Kidney capillary endothelial cell (primary cell): ENCODE measurements at places on chromosomes 2 and 18.

GRCh38 chr2:78304678-78305077 lies 720.8 kb upstream of the REG3G start:
- DNase-seq: no peak

GRCh38 chr2:45047301-45047700 lies 38.0 kb upstream of the SIX2 start:
- no peak for DNase-seq

DNA sequence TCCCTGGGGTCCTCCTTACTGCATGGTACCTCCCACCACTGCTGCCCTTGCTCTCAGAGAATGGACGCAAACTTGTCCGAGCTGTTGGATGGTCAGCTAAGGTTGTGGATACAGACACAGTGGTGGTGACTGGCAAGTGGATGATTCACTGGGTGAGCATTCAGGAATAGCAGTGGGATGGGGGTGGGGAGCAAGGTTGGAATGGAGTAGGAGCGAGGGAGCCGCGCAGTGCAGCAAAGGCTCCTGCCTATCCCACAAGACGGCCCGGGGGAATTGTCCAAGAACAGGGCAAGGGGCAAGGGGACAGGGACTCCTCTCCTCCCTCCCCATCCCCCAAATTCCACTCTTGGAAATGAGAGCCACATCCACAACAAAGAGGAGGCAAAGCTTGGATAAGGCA lies 102.2 kb downstream of the PIEZO2 start:
- no peak for DNase-seq

GRCh38 chr2:188326669-188327301 lies 35.1 kb downstream of the GULP1 start:
- no peak for DNase-seq

DNA sequence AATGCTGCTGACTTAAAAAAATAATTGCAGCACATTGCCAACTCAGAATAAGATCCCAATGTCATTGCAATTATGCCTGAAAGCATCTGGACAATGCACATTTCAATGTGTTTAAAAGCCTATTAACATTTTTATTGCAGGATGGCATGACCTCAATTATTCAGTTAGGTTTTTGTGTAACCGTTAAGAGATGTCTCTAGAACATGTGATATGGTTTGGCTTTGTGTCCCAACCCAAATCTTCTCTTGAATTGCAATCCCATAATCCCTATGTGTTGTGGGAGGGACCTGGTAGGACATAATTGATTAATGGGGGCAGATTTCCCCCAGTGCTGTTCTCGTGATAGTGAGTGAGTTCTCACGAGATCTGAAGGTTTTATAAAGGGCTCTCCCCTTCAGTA lies 43.2 kb upstream of the ZC3H15 start:
- no peak for DNase-seq

- DNase-seq: no peak
Observed at GRCh38 chr2:210938228-210938627, 381.8 kb downstream of the CPS1 start.

- no peak for DNase-seq
Observed at GRCh38 chr18:61549889-61550288, 216.7 kb downstream of the CDH20 start.

DNA sequence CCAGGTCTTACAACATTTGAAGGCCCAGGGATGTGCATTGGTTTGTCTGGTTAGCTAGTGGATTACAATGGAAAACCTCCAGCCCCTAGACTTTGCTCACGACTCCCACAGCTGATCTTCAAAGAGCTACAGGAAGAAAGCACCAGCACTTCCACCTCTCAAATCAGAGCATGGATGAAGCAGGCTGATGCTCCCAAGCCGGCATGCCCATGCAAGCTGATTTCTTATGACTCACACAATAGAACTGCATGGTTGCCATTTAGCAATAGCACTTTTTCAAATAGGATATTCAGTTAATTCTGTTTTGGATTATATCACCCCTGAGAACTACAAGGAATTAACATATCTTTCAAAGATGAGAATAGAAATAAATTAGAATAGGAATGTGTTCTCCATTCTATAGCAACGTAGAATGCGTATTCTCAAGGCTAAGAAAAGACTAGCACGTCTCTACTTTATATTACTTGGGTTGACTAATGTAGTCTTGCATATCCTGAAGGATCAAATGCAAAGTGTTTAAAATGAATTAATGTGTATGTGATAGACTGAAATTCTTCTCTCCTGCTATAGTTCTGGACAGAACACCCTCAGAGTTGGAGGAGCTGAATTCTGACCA lies 292.4 kb downstream of the TRIB2 start:
- DNase-seq: no peak

GRCh38 chr2:19933351-19933981 lies 31.7 kb upstream of the TTC32 start:
- DNase-seq: peak; percentile 94

DNA sequence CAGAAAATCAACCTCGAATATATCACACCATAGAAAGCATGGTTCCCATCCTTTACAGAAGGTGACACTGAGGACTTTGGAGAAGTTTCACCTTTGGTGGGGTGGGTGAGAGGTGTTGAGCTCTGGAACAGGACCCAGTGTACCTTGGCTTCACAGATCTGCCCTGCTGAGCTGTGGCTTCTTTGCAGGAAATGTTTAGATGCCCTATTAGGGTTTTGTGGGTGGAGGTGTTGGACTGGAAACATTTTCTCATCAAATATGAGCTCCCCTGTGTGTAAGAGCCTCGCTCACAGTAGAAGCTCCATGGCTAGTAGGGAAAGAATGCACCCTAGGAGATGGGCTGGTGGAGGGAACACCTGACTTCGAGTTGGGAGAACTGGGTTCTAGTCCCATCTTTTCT lies 55.6 kb downstream of the RPL37A start:
- DNase-seq: no peak

- DNase-seq: no peak
Observed at GRCh38 chr2:97714950-97715652, 1.7 kb downstream of the ZAP70 start.

DNA sequence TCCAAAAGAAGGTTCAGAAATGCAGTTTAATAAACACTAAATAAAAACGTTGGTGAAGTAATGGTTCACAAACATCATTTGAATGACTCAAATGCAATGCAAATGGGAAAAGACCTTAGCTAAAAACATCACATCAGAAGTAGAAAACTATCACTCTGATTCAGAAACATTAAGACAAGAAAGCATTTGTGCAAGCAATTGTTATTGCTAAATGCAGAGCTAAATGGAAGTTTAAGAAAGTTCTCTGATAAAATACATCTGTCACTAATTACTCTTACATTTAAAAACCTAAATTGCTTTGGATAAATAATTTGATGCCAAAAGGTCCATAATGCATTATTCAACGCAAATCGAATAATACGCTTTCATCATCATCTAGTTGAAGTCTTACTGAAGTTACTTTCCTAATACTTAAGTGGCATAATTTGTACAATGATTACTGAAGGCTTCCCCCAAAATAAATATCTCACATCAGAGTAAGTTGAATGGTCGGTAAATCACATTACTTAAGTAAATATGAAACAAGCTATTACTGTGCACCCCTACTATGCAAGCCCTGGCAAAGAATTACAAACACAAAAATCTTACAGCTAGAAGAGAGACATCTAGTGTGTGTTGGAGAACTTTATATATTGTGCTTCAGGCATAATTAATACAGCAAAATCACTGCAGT lies 105.7 kb upstream of the KCTD1 start:
- no peak for DNase-seq

GRCh38 chr2:64105670-64106461 lies 38.4 kb downstream of the PELI1 start:
- DNase-seq: no peak

DNA sequence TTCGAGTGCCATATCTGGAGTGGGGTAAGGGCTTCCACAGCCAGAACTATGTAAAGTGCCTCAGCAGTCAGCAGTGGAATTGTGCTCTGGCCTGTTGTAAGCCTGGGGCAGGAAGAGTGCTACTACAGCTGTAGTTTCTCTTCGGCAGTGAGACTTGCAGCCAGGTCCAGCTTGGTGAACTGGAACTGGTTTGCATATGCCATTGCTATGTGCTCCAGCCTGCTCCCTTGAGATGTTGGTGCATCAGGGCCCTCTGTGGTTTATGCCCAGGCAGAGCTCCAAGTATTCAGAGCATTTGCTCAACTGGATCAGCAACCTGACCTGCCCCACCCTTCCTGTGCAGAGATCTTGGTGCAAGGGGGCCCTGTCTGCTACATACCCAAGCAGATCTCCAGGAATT lies 47.8 kb downstream of the ZNF804A start:
- DNase-seq: no peak

DNA sequence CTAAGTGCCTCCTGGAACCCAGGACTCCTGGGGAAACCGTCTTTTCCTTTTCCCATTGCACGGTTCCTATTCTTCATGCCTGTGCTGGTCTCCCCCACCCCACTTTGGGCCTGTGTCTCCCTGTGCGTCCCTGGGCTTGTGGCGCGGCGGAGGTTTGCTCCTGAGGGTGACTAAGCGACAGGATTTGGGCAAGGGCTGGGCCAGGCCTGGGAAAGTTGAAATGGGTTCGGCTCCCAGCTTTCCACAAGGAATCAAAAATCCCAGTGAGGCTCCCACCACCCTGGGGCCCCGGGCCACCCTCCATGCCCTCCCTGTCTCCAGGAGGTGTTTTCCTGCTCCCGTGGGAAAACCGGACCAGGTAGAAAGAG lies 197.6 kb downstream of the NDUFA10 start:
- DNase-seq: no peak

- no peak for DNase-seq
Observed at GRCh38 chr18:76771192-76771799, 51.1 kb upstream of the ZNF236 start.

DNA sequence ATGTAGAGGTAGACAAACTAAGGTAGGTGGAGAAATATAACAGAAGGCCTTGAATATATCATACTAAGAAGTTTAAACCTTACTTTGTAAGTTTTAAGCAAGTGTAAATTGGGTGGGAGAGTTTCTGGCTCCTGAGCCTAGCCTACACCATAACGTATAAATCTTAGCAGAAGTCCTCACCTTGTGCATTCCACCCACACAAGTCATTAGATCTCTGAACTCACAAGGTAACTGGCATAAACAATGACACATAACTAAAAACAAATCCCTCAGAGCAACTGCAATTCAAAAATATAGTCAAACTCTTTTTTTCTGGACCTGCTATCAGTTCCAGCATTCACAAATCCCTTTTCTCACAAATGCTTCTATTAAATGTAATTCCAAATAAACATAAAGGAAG lies 9.4 kb downstream of the REV1 start:
- DNase-seq: no peak

DNA sequence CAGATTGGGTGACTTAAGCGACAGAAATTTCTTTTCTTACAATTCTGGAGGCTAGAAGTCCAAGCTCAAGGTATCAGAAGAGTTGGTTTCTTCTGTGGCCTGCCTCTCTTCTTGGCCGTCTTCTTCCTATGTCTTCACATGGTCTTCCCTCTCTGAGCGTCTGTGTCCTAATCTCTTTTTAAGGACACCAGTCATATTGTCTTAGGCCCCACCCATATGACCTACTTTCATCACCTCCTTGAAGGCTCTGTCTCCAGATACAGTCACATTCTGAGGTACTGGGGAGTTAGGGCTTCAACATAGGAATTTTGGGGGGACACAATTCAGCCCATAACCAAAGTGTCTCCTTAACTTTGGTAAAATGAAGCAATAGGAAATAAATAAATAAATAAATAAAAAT lies 110.9 kb upstream of the EPC2 start:
- DNase-seq: no peak

DNA sequence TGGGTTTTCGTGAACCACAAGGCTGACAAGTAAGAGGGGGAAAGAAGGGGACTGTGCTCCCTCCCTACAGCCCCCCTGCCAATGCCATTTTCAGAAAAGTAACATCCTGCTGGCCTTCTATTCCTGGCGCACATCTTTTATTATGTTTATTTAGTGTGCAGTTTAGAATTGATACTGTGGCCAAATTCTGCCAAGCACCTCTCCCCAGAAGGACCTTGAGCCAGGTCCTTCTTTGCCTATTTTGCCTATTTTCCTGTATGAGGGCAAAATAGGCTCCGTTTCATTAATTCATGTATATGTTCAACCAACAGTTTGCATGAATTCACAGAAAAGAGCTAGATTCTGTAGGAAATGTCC lies 136.0 kb downstream of the MYO3B start:
- DNase-seq: no peak

- no peak for DNase-seq
Observed at GRCh38 chr2:232319803-232320442, 58.6 kb upstream of the ALPP start.

DNA sequence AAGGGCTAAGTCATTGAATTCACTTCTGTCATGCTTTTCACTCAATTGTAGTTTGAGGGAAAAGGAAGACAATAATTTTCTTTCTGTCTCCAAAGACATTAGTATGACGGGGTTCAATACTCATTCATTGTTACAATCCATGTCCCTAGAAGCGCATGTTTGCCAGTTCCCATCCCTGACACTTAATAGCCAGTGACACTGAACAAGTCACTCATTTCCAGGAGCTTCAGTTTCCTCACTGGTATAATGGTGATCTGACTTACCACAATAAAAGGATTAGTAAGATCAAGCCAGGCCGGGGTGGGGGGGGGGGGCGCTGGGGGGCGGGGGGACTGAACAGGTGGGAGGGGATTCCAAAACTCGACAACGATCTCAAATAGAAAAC lies 144.8 kb upstream of the MAP3K20 start:
- no peak for DNase-seq

DNA sequence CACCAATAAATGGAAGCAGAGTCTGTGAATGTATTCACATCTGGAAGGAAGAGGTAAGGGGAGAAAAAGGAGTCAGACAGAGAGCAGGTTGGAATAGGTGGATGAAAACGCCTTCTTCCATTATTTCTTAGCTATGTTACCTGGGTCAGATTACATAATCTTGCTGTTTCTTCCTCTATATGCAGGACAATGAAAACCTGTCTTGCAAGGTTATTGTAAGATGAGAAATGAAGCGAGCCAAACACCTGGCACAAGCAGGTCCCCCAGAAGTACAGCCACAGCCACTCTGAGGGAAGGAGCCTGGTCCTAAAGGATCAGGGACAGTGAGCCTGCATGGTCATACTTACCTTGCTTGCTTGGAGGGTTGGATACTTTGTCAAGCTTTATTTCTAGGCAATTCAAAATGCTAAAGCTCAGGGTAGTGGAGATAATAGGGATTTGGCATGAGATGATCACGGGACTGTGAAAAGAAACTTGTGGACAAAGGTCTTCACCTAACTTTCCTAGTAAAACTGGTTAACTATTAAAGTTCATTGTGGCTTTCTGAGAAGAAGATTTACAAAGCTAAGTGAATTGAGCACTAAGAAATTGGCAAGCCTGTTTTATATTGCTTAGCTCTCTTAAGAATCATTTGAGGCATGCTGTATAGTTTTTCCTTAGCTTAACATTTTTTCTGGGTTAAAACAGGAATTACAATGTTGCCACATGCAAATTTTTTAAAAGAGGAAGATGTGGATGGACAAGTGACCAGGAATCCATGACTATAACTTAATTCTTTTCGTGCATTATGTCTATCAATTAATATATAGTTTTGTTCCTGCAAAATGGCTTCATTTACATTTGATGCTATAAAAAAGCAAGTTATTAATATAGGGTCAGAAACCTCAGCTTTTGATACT lies 15.7 kb upstream of the PLA2R1 start:
- no peak for DNase-seq

- DNase-seq: no peak
Observed at GRCh38 chr18:1708006-1708405, 803.3 kb downstream of the ADCYAP1 start.

- peak; percentile 72 for DNase-seq
Observed at GRCh38 chr18:44725300-44726058, 44.8 kb downstream of the SETBP1 start.

- no peak for DNase-seq
Observed at GRCh38 chr2:12183032-12183645, 436.7 kb downstream of the LPIN1 start.

- DNase-seq: no peak
Observed at GRCh38 chr2:179104736-179105135, 54.8 kb upstream of the CCDC141 start.

- DNase-seq: peak; percentile 8
Observed at GRCh38 chr18:80034852-80035406, 695 bp downstream of the RBFA start.
